IMR-90 (cell line): ENCODE measurements at places on chromosomes 6 and 20.

DNA sequence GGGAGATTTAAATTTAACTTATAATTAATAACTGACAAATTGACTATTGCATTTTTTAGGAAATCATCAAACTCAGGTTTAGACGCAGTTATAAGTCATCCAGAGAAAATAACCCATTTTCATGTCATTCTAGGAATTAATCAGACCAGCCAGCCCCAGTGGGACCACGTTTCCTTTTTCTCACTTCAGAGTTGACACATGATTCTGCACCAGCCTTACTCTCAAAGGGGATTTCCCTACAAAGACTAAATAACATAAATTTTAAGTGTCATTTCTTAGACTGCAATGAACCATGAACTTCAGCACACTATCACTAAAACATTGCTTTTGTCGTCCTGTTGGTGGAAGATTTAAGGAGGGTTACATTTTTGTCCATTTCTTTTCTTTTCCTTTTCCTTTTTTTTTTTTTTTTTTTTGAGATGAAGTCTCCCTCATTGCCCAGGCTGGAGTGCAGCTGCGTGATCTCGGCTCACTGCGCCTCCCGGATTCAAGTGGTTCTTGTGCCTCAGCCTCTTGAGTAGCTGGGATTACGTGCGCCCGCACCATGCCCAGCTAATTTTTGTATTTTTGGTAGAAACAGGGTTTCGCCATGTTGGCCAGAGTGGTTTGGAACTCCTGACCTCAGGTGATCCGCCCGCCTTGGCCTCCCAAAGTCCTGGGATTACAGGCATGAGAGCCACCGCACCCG, 3.6 kb downstream of the IPCEF1 start:
- DNase-seq: no peak

GRCh38 chr6:123745895-123746294, 57.8 kb upstream of the NKAIN2 start:
- DNase-seq: peak; percentile 5

GRCh38 chr6:93676581-93676980, 257.2 kb upstream of the EPHA7 start:
- no peak for DNase-seq

GRCh38 chr20:12827816-12828385, 180.9 kb upstream of the SPTLC3 start:
- DNase-seq: no peak

GRCh38 chr6:148987982-148988381, 241.2 kb downstream of the UST start:
- no peak for DNase-seq

GRCh38 chr6:82924799-82925535, 140.7 kb downstream of the UBE3D start:
- peak; percentile 67 for DNase-seq

- no peak for DNase-seq
Observed at GRCh38 chr6:101386982-101387381, 6.5 kb upstream of the GRIK2 start.

DNA sequence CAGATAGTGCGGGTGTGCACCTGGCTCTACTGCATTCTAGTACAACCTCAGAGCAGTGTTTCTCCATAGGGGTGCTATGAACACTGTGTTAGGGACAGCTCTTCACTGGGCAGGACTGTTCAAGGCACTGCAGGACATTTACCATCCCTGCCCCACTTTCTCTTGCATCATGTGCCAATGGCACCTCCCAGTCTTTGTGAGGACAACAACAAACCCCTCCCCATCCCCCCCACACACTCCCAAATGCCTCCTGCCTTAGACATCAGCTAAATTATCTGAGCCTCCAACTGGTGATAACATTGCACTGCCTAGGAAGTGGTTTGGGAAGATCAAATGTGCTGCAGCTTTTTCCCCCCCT, 98.9 kb downstream of the FYN start:
- no peak for DNase-seq

GRCh38 chr6:148109732-148110131, 232.9 kb upstream of the SASH1 start:
- no peak for DNase-seq

DNA sequence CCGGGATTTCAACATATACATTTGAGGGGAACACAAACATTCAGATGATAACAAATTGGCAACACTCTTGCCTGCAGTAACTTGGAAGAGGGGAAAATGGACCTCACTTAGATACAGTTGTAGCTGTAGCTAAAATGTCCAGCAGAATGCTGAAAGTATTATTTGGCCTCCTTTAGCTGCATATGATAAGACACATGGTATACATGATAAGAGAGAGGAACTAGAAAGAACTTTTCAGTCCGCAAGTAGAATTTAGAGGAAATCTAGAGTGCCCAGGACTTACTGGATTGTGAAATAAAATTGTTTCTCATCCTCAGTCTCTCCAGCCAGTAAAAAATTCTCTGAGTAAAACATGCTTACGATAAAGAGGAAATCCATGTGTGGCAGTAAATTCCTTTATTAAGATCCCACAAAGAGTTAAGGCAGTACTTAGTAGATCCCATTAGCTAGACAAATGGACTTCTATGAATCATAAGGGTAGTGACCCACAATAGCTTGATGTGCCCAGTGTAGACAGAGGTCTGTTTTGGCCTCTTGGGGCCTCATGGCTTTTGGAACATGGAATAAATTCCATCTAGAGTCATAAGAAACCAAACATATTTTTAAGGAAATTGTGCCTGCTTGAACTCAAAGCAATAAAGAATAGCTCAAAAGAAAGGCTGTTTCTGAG, 87.9 kb upstream of the RBM24 start:
- no peak for DNase-seq

GRCh38 chr6:4804095-4804494, 27.9 kb downstream of the CDYL start:
- peak; percentile 77 for DNase-seq
